ENCODE measurements at places on chromosomes 3 and 15.

DNA sequence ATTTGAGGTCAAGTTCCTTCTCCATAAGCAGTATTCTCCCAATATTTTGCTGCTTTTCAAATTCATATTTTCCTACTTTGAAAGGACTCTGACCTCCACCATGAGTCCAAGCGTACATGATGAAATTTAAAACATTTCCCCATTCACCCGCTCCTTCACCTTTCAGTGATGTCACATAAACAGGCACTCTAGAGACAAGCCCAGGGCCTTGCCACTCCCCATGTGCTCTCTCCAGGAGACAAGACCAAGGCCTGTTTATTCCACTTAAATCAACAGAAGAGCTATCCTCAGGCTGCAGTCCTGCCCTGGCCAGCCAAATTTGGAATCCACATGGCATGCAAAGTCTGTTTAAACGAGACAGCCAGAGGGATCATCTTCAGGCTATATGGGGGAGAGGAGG is 161.5 kb downstream of the ARRDC4 start:
- DNase-seq: no peak

DNA sequence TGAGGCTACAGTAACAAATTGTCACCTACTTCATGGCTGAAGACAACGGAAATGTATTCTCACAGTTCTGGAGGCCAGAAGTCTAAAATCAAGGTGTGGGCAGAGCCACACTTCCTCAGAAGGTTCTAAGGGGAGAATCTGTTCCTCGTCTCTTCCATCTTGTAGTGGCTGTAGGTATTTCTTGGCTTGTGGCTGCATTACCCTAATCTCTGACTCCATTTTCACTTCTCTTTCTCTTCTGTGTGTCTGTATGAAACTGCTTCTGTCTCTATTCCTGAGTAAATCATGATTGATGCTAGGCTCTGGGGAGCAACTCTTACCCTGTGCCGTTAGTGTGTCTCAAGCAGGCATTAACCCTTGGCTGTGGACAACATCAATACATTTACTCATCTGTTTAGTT is 164.7 kb downstream of the SQOR start:
- no peak for DNase-seq

GRCh38 chr3:194160158-194160557 is 24.2 kb downstream of the HES1 start:
- no peak for DNase-seq

- no peak for DNase-seq
These were observed 4.7 kb upstream of the COL6A5 start for GRCh38 chr3:130340766-130341165.

- no peak for DNase-seq
These were observed 9.2 kb upstream of the UBE2E1 start for GRCh38 chr3:23796518-23796917.

GRCh38 chr3:109187390-109187789 is 50.9 kb downstream of the C3orf85 start:
- no peak for DNase-seq

- no peak for DNase-seq
These were observed 5.1 kb downstream of the APBA2 start for GRCh38 chr15:28890711-28891495.

- no peak for DNase-seq
These were observed 231.1 kb upstream of the CNTN6 start for GRCh38 chr3:861721-862120.

DNA sequence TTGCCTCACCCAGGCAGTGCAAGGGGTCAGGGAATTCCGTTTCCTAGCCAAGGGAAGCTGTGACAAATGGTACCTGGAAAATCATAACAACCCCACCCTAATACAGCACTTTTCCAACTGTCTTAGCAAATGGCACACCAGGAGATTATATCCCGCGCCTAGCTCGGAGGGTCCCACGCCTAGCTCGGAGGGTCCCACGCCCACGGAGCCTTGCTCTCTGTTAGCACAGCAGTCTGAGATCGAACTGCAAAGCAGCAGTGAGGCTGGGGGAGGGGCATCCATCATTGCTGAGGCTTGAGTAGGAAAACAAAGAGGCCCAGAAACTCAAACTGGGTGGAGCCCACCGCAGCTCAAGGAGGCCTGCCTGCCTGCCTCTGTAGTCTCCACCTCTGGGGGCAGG is 208.1 kb downstream of the FHIT start:
- no peak for DNase-seq

GRCh38 chr3:157142315-157142714 is 17.6 kb downstream of the CCNL1 start:
- no peak for DNase-seq

DNA sequence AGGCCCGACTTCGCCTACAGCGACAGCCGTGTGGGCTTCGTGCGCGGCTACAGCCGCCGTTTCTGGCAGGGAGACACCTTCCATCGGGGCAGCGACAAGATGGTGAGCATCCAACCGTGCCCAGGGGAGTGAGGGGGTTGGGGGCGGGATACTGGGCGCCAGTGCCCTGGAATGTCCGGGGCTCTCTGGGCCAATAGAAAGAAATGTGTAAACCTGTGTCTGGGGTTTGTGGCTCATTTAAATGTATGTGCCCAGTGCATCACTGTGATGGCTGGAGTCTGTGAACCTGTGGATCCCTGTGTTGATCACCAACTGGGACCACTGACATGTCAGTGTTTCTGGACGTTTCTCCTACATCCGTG is 423 bp downstream of the CHAC1 start:
- no peak for DNase-seq

DNA sequence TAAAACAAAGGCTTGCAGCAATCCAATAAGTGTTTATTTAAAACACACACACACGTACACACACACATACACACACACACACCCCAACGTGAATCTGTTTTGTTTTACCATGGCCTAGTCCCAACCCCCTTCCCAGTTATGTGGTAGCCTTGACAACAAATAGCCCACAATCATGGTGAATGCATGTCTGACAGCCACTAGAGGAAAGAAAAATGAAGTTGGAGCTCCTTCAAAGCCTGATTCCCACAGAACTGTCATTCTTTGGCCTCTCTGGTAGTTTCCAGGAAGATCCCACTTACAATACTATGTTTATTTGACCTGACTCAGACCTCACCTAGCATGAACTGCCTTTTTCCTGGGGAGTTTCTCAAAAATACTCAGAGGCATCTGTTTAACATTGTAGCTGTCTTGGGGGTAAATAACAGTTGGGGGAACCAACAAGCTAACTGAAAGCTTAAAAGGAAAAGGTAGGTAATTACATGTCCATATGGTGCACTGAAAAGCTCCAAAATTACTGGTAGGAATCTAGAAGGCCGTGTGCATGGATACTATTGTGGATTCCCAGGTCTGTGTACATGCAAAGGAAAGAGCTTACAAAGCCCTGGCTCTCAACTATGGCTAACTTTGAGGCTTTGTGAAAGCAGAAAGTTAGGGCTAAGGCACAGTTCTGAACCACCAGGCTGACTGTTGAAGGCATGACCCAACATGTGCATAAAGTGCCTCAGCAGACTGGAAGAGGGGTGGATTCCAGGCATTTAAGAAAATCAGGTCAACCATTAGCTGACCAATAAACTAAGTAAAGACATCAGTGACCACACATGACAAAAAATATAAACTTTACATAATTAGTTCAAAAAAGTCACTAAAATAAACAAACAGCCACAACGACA is 65.3 kb downstream of the FAIM start:
- DNase-seq: no peak

DNA sequence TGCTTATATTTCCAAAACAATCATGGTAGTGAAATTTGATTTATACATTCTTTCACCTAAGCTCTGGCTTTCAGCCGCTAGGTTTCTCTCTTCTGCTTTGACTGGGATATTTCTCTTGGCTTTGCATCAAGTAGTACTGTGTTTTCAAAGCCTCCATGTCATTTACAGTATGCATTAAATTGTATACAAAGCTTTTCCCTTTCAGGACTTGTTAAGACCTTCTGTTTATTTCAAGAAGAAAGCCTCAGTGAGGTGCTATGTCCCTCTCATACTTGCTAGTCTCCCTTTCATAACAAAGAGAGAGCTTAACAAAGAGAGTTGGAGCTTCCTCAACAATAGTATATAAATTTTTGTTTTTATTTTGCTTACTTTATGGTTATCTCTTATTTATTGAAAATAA is 84.2 kb upstream of the SLC25A26 start:
- no peak for DNase-seq

DNA sequence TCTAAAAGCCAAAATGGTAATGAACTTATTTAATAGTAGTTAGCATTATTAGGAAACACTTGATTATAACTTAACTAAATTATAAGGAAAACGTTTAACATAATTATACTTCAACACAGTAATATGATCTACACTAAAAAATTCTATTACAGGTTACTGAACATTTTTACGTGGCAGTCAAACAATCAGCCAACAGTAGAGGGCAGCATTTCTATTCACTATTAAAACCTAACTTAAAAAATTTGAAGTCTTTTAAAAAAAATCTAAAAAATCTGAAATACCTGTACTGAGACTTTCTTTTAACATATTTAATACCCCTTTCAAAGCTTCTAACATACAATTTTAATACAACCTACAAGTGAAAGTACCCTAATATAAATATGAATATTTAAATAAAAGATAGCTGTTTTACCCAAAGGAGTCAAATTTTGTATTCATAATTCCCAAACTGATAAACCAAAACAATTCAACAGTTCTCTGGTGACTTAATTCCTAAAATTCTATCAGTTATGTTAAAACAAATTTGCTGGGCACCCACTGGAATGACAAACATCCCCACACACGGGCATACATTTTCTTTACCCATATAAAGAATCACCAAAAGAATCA is 41.5 kb downstream of the DLG1 start:
- DNase-seq: no peak

DNA sequence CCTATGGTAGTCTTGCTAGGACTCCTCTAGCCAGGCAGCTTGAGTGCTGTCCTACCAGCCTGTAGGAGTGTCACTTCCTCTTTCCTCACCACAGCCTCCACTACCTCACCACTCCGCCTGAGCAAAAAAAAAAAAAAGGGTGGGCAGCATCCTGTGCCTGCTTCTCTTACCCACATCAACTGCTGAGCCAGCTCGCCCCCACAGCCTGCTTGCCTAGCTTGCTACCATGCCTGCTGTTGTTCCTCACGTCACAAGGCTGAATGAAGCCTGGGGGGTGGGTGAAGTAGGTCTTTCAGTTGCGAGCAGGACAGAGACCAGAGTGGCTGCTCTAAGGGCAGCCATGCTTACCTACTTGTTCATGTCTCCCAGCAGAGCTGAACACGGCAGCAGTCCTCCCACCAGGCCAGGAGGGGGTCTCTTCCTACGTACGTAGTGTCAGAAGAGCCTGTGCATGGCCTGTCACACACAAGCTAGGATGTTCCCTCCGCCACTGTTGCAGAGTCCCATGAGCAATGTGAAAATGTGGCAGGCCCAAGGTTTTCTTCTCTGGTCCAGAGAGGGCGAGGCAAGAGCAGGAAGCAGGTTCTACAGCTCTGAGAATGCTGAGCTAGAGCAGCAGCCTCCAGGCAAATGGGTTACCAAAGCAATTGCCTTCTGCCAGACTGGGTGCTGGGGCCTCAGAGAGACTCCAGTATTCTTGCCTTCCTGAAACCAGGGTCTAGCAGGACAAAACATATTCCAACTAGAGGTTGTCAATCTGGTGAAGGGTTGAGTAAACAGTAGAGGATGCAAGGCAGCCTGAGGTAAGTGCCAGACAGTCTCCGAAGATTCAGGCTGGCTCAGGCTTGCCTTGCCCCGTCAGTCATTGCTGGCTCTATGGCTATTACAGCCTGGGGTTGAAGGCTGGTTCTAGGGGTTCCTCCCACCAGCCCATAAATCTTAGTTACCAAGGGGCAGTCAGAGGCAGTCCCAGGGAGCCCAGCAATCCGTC is 8.1 kb downstream of the PPM1M start:
- no peak for DNase-seq

- no peak for DNase-seq
These were observed 1297.9 kb downstream of the ROBO2 start for GRCh38 chr3:78337801-78338211.

DNA sequence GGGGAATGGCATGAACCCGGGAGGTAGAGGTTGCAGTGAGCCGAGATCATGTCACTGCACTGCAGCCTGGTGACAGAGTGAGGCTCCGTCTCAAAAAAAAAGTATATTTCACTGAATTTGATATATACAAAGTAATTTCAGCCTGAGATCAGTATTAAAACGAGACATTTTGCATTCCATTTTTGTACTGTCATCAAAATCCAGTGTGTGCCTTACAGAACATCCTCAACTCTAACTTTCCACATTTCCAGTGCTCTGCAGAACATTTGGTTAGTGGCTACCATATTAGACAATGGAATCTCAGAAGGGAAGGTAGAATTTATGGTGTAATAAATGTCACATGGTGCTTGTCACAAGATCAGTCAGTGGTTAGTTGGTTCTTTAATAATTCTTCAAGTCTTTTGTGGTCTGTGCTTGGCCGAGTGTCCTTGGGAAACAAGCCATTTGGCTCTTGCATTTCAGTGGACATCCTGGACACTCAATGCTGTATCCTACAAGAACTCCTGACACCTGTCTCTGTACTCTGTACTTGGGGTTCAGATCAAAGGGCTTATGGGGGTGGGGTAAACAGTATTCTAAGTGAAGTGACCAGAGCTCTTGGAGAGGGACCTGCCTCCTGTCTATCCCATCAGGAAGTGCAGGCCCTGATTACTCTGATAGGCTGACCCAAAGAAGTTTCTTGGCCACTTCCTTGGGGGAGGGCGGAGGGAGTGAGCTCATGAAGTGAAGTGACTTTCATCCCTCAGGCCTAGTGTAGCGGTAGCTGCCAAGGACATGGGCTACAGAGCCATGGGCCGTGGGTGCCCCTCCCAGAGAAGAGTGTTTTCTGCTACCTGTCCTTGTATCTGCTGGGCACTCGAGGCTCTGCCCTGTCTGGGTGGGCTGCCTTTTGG is 3.7 kb downstream of the ACVR2B start:
- DNase-seq: no peak

Measured in SHP77 (cell line).